ENCODE measurements at places on chromosomes 7 and 10.

- no peak for DNase-seq
Measured at GRCh38 chr7:20301311-20301939, 29.3 kb upstream of the ITGB8 start.

DNA sequence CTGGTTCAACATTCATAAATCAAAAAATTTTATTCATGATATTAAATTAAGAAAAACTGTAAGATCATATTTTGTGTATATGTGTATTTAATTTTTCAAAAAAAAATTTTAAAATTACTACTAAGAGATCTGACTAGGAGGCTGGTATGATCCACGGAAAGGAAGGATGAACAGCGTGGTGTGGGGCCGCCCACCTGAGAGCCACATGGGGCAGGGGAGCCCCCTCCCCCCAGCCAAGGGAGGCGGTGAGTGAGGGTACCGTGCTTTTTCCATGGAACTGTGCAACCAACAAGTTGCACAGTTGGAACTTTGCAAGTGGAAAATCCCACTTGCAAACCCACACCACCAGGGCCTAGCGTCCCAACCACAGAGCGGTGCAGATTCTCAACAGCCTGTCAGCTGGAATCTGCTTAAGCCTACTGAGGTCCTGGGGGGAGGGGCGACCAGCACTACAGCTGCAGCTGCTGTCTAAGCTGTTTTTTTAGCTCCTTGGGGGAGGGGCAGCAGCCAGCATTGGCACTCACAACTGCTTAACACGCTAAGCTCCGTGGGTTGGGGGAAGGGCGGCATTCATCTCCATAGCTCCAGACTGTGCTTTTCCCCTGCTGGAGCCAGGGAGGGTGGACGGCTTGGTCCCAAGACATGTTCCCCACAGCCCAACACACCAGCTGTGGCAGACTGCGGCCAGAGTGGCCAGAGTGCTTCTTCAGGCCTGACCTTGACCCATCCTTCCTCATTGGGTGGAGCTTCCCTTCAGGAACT, 94.2 kb upstream of the IGFBP3 start:
- no peak for DNase-seq

GRCh38 chr7:158907390-158907789, 51.0 kb downstream of the DYNC2I1 start:
- no peak for DNase-seq

GRCh38 chr10:72328829-72329204, 25.9 kb downstream of the DNAJB12 start:
- DNase-seq, result no peak

Measured in T-helper 9 cell (primary cell).